ENCODE measurements at places on chromosomes 1 and 21.
A peak's percentile ranks its signal among the peaks of the same experiment; 100 is the strongest.

GRCh38 chr1:40971966-40972365, 7.5 kb upstream of the CTPS1 start:
- no peak for DNase-seq

DNA sequence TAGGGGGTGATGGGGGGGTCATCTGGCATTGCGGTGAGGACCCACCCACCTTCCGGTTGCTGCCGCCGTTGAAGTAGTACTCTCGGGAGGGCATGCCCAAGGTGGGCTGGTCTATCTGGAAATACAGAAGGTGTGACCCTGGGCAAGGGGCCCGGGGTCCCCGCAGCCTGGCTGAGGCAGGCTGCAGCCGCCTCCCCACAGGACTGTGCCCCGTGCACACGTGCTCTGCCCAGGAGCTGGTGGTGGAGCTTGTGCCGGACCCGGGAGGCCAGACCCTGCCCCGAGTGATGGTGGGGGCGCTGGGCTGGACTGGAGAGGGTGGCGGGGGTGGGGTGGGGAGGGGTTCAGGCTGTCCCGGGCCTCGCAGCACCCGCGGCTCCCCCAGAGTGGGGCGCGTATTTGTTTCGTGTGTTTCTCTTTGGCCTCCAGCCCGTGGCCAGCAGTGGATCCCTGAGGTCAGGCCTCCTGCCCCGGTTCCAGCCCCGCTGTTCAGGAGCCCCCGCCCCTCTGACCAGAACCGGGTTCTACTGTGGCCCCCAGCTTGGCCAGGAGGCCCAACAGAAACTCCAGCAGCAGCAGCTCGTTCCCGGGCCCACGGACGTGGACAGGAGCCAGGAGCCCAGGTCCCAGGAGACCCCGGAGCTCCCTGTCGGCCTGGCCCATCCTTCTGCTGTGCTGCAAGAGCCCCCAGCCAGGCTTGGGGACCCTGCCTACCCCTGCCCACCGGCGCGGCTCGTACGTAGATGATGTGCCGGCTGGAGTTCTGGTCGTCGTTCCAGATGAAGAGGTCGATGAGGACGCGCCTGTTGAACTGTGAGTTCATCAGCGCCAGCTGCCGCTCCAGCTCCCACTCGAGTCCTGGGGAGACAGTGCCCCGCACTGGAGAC, 19.2 kb downstream of the PRXL2B start:
- no peak for DNase-seq

DNA sequence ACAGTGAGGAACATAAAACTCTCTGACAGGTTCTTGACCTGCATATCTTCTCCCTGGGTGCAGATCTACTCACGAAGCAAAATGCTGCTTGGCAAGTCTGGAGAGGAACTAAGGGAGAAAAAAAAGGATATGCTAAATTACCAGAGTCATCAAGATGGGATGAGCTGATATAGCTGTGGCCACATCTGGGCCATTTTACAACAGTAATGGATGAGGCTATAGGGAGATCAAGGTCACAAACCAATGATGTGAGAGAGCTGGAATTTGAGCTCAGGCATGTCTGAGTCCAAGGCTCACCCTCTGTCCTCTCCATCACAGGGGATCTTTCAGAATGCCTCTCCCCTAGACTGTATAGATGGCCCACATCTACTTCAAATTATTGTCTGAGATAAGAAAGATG, 26.2 kb downstream of the ZMYND12 start:
- peak; percentile 23 for DNase-seq

- no peak for DNase-seq
Measured at GRCh38 chr1:41758904-41759548, 159.7 kb downstream of the HIVEP3 start.

DNA sequence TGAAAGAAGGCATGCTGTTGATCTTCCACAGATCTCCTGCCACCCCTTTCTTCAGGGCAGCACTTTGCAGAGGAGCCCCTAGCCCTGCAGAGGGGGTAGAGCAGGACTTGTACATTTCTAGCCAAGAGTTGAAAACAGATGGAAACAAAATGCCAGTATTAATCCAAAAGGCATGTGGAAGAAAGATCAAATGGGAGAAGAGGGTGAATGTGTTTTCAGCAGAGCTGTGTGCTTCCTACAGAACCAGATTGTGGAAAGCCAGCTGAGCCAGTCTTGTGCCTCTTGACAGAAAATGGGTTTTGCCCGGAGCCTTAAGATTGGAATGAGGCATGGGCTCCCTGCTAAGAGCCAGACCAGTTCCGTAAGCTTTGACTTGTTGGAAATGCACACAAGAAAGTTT, 105.2 kb upstream of the TSPAN2 start:
- DNase-seq = no peak

DNA sequence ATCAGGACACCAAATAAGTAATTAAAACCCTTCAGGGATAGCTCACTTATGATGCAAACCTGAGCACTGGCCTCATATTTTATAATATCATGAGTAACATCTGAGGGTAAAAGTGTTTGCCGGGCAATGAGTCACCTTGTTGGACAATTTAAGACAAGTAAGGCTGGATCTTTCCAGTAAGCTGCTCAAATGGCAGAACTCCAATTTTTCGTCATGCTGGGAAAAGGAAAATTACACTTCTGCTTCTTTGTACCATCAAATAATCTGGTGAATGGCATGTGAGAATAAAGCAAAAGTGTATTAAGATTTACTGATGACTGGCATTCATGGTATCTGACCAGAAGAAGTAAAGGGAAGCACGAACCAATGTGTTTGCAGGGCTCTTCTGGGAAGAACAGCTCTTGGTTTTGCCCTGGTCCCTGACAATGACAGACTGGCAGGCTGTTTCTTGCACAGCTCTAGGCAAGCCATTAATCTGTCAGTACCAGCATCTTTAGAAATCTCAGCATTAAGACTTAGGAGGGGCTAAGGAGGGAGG, 392.2 kb downstream of the VAV3 start:
- DNase-seq = no peak

DNA sequence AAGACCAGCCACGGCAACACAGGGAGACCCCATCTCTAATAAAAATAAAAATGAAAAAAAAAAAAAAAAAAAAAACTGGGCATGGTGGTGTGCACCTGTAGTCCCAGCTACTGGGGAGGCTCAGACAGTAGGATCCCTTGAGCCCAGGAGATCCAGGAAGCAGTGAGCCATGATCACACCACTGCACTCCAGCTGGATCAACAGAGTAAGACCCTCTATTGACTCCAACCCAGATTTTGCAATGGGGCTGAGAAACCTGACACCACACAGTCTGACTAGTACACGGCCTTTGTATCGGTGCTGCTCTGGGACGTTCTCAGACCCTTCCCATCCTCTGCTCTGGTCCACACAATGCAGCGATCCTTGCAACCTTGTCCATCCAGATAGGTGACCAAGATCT, 31.8 kb downstream of the SPATA21 start:
- DNase-seq = no peak

DNA sequence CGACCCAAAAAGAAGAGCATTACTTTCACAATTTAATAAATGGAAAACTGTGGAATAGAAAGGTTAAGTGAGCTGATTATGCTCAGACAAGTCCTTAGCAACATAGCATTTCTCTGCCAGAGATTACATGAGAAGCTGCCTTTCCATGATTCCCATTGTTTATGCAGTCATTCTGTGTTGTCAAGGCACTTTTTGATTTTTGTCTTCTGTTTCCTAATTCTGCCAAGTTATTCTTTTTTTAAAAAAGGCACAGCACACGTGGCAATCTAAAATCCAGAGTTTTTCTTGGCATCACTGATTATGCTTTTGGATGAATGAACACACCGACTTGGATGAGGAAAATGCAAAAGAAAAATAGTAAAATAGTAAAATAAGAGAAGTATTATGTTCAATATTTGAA, 185.0 kb downstream of the RGS7 start:
- no peak for DNase-seq

GRCh38 chr1:66397192-66397591, 136.8 kb upstream of the SGIP1 start:
- no peak for DNase-seq

DNA sequence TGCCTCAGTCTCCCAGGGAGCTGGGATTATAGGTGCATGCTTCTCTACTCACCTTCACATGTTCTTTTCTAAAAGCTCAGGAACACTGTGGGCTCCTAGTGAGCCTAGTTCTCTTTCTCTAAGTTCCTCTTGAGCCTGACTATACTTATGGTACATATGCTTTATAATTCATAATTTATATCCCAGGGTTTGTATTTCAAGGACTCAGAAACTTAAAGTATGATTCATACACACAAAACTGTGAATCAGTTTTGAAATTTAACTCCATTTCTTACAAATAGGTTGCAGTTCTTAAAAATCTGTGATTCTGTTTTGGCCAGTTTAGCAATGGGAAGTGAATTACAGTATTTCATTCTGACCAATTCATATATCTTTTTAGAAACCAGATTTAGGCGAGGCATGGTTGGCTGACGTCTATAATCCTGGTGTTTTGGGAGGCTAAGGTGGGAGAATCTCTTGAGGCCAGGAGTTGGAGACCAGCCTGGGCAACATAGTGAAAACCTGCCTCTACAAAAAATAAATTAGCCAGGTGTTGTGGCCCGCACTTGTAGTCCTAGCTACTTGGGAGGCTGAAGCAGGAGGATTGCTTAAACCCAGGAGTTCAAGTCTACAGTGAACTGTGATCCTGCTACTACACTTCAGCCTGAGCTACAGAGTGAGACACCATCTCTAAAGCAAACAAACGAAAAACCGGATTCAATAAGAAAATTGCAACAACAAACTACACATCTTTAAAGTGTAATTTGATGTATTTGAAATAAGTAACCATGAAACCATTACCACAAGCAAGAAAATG, 15.6 kb downstream of the RASAL2 start:
- DNase-seq = no peak

DNA sequence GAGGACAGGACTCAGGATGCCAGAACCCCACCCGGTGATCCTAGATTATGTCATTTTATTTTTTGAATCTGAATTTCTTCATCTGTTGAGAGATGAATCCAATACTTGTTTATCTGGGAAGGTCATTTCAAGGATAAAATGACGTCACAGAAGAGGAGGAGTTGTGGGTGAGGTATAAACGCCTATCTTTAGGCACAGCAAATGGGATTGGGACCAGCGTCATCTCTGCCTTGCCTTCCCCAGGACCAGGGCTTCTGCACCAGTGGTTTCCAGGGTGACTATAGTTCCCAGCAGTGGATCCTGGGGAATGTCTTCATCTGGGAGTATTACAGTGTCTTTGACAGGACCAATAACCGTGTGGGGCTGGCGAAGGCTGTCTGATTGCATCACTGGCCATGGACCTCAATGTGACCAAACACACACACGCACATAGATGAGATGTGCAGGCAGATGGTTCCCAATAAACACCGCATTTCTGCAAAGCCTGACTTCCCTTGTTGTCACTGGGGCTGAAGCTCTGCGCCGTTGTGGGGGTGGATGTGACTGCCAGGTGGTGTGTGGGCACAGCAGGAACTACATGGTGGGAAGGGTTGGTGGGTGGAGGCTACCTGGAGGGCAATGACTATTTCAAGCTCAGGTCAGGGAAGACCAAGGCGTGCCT, 28.1 kb downstream of the KCNA10 start:
- no peak for DNase-seq

GRCh38 chr1:8540261-8540941, 222.5 kb downstream of the SLC45A1 start:
- no peak for DNase-seq

- DNase-seq = no peak
Measured at GRCh38 chr1:211764701-211765100, 65.9 kb downstream of the LPGAT1 start.

DNA sequence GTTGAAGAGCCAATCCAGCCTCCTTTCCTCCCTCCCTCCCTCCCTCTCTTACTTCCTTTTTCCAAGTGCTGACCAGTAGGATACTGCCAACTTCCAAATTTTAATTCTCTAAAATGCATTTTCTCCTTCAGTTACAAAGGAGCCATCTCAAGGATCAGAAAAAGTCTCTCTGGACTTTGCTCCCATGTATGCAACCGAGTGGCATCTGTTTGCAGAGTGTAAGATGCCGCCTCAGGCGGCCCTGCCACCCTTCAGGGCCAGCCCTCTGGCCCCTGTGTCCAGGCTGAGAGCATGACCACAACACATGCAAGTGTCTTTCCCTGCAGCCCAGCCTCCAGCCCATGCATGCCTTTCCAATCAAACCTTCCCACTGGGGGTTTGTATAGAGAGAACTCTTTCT, 205.3 kb upstream of the RAB4A start:
- no peak for DNase-seq

DNA sequence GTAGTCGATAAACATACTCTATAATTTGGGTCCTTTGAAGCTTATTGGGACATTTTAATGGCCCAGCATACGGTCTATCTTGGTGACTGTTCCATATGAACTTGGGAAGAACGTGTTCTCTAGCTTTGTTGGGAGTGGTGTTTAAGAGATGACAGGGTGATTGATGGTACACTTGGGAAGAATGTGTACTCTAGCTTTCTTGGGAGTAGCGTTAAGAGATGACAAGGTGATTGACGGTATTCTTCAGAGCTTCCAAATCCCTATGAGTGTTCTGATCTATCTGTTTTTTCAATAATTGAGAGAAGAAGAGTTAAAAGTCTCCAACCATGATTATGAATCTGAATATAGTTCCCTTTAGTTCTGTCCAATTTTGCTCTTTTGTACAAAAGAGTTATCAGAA, 9.4 kb downstream of the NPHP4 start:
- no peak for DNase-seq

DNA sequence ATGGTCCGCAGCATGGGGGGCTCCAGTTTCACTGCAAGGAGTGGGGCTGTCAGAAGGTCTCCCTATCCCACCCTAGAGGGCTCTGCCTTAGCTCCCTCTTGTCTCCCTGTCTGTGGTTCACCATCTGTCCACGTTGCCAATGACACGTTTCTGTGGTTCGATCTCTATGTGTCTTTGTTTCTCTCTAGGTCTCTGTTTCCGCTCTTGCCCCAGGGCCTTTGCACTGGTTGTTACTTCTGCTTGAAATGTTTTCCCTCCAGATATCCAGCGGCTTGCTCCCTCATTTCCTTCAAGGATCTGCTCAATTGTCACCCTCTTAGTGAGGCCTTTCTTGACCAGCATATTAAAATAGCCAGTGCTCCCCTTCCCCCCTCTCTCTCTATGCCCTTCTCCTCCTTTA, 8.5 kb upstream of the MRPS15 start:
- no peak for DNase-seq

DNA sequence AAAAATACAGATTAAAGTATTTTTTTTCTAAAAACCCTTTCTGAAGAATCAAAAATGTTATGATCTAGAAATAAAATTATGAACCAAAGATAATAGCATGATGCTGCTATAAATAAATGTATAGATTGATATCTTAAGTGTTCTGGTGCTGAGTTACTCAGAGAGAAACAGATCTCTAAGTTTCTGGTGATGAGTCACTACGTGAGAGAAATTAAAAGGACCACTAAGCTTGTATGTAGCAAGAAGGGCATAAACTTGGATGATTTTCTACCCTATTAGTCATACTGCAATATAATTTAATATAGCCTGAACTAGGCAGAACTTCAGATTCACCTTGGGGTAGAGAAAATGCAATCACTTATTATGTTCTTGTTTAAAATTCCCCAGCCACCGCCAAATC, 514.8 kb downstream of the AMY1C start:
- DNase-seq = no peak
